Left colon (tissue), 2 donors: ENCODE measurements at places on chromosomes 2 and 18. TPM values are rescaled to one million over a fixed set of nuclear protein-coding genes. Genes with fewer than 3 reads are reported as not detected.

- DNase-seq, result peak; percentile 37
These were observed 67.5 kb upstream of the AMMECR1L start for GRCh38 chr2:127953128-127953718.

DNA sequence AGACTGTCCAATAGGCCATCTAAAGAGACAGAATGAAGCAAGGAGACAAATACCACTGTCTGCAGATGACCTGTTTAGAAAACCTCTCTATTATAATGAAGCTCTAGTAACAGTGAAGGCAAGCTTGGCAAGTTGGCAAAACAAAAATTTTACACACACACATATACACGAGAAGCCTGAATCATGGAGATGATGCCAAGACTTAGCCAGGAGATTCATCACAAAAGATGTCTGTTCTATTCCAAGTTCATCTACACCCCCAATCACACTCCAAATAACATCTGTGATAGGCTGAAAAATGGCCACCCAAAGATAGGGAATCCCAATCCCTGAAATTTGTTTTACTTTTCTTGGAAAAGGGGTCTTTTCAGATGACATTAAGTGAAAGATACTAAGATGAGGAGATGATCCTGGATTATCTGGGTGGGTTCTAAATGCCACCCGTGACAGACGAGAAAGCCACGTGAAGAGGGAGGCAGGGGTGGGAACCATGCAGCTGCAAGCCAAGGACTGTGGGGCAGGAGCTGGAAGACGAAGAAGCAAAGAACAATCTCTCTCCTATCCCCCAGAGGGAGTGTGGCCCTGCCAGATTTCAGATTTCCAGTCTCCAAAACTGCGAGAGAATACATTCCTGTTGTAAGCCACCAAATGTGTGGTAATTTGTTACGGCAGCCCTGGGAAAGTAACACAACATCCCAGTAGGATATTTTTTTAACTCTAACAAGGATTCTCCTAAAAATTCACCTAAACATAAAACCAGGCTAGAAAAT is 20.0 kb downstream of the HDLBP start:
- no peak for DNase-seq

FAM110C gene
- 26.6 TPM for total RNA-seq

CHRND gene
- not detected for total RNA-seq

GRCh38 chr2:231362555-231363184 is 32.8 kb upstream of the B3GNT7 start:
- DNase-seq, result no peak

FSHR gene
- total RNA-seq, result not detected
